ENCODE measurements at places on chromosomes 16 and 17. TPM values are rescaled to one million over a fixed set of nuclear protein-coding genes. Genes with fewer than 3 reads are reported as not detected.

The KNOP1 gene
- 18.4 TPM for total RNA-seq

The TLCD1 gene
- total RNA-seq: 20.7 TPM

The PDIA2 gene
- 0.09 TPM for total RNA-seq

The NXPH3 gene
- total RNA-seq: 1.1 TPM

The CLEC18A gene
- total RNA-seq: not detected

The KIFC3 gene
- total RNA-seq: 12.0 TPM

The AATF gene
- 19.7 TPM for total RNA-seq

The ITGAL gene
- not detected for total RNA-seq

The PARD6A gene
- total RNA-seq: 1.5 TPM

The TNRC6A gene
- 37.7 TPM for total RNA-seq

The SMPD3 gene
- not detected for total RNA-seq

Measured in pericardium fibroblast (primary cell).